A549 treated with CpdA at 1 μM for 4 hours (cell line): ENCODE measurements at places on chromosomes 5 and 9. TPM values are rescaled to one million over a fixed set of nuclear protein-coding genes. Genes with fewer than 3 reads are reported as not detected.

Gene NR5A1
- 0.08 TPM in 1 of 5 replicates, not detected in the others for total RNA-seq

Gene IL33
- 0.75 to 1.5 TPM (median 1.2 TPM) in 5 replicates for total RNA-seq

Gene PPP3R2
- total RNA-seq, result not detected in 5 replicates

Gene ZFP2
- total RNA-seq, result 0.03 to 0.07 TPM in 2 of 5 replicates, not detected in the others

Gene TMEM174
- total RNA-seq, result not detected in 5 replicates

Gene SPACA9
- 2.9 to 5.4 TPM (median 4.6 TPM) in 5 replicates for total RNA-seq

Gene GABRP
- not detected in 5 replicates for total RNA-seq

Gene SPINK4
- not detected in 5 replicates for total RNA-seq

Gene LAMC3
- 1.5 to 2.6 TPM (median 2.2 TPM) in 5 replicates for total RNA-seq

Gene RACK1
- 3,218 to 3,641 TPM (median 3,428 TPM) in 5 replicates for total RNA-seq

Gene DNAH5
- total RNA-seq, result 0.78 to 1.4 TPM (median 1.1 TPM) in 5 replicates

Gene MUSK
- not detected in 5 replicates for total RNA-seq

Gene SPAAR
- total RNA-seq, result not detected in 5 replicates
